Tongue (tissue), 3 donors: ENCODE measurements at places on chromosomes 1 and 21. TPM values are rescaled to one million over a fixed set of nuclear protein-coding genes. Genes with fewer than 3 reads are reported as not detected.

Gene CELF3
- total RNA-seq = not detected

Gene NTRK1
- 0.82 TPM for total RNA-seq

Gene MRPS21
- total RNA-seq = 19.7 TPM

Gene CXADR
- total RNA-seq = 23.8 TPM

Gene LRRIQ3
- 0.41 TPM for total RNA-seq

Gene LRRC7
- total RNA-seq = 4.5 TPM

Gene INKA2
- 17.7 TPM for total RNA-seq

Gene CLDN17
- total RNA-seq = not detected

Gene BACE2
- 43.2 TPM for total RNA-seq

Gene TLCD4
- 43.7 TPM for total RNA-seq

Gene ERMAP
- total RNA-seq = 14.1 TPM

Gene TEDDM1
- not detected for total RNA-seq

Gene OR2W3
- total RNA-seq = 1.2 TPM

Gene ESRRG
- 43.2 TPM for total RNA-seq

Gene C1orf74
- 3.3 TPM for total RNA-seq

Gene HFM1
- total RNA-seq = 3.9 TPM

Gene LEFTY2
- total RNA-seq = 2.6 TPM

Gene RABGGTB
- 98.3 TPM for total RNA-seq

Gene RUNX1
- total RNA-seq = 12.6 TPM
